ENCODE measurements at places on chromosomes 1 and 21.
A peak's percentile ranks its signal among the peaks of the same experiment; 100 is the strongest.

GRCh38 chr21:15443740-15444117, 286.1 kb upstream of the USP25 start:
- DNase-seq: no peak

DNA sequence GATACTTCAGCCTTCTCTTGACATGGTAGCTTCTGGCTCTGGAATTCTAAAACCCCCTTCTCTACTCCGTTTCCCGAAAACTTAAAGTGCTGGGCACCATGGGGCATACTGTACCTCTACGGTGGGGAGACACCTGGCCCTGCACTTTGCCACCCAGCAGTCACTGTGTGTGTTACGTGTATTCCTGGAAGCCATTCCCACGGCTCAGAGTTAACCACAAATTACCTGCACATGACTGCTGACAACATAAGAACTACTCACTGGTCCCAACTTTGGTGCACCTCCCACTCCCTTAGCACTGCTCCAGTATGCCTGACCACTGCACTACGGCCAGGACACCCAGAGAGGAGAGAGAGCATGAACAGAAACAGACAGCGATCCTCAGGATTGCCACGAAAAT, 29.4 kb upstream of the TMPRSS2 start:
- peak; percentile 15 for DNase-seq

DNA sequence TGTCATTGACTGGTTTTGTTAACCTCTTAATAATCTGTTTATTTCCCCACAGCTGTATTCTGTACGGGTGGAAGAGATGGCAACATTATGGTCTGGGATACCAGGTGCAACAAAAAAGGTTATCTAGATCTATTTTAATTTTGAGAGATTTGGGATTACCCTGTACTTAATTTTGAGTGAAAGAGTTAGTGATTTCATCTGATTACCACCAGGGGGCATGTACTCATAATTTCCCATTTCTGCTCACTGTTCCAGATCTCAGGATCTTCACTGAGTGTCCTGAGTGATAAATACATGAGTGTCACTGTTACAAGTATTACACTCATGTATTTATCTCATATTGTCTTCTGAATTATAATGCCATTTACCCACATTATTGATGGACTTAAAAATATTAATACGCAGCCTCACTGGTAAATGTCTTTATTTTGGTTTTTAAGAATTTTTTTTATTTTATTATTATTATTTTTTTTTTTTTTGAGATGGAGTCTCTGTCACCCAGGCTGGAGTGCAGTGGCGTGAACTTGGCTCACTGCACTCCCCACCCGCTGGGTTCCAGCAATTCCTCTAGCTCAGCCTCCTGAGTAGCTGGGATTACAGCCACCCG, 27.4 kb downstream of the DTL start:
- DNase-seq: peak; percentile 39

- no peak for DNase-seq
Observed at GRCh38 chr1:238232084-238232710, 341.5 kb upstream of the ZP4 start.

DNA sequence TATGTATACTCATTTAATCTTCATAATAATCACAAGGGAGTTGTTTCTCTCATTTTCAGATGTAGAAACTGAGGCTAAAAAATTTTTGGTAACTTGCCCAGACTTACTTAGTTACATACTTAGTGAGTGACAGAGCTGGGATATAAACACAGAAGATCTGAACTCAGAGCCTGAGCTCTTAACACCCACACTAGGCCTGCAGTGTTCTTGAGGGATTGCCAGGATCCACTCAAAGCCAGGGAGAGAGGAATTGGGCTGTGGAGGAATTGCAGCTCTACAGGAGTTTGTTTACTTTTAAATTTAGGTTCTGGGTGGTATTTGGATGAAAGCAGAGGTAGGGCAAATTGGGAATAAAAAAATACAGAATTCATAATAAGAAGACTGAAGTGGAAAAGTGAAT, 515.1 kb upstream of the PLXNA2 start:
- no peak for DNase-seq

GRCh38 chr1:206583707-206584648, 28.3 kb downstream of the EIF2D start:
- DNase-seq: peak; percentile 82

DNA sequence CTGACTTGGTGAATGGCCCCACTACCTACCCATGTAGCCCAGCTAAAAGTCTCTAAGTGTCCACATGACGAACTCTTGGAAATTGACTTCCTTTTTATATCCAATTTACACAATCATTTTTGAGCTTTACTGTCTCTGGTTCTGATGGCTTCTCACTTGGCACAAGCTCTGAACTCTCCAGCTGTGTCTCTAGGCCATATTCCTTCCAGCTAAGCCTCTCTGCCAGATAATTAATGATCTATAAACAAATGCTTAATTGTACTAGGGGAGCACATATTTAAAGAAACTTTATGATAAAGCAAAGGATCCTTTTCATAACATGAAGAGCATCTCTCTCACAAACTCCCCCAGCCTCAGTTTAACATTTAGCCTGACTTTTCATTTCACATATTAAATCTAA, 16.3 kb upstream of the BEND5 start:
- no peak for DNase-seq

GRCh38 chr1:162736633-162737067, 53.9 kb upstream of the HSD17B7 start:
- DNase-seq: no peak

GRCh38 chr1:226322986-226323385, 14.0 kb upstream of the LIN9 start:
- no peak for DNase-seq

- DNase-seq: peak; percentile 48
Observed at GRCh38 chr1:202952818-202953217, 5.3 kb downstream of the ADIPOR1 start.

GRCh38 chr1:19336543-19336942, 24.4 kb downstream of the SLC66A1 start:
- peak; percentile 49 for DNase-seq

GRCh38 chr1:232684371-232685105, 54.6 kb upstream of the SIPA1L2 start:
- peak; percentile 62 for DNase-seq

GRCh38 chr1:54364995-54365394, 41.2 kb downstream of the SSBP3 start:
- DNase-seq: no peak

DNA sequence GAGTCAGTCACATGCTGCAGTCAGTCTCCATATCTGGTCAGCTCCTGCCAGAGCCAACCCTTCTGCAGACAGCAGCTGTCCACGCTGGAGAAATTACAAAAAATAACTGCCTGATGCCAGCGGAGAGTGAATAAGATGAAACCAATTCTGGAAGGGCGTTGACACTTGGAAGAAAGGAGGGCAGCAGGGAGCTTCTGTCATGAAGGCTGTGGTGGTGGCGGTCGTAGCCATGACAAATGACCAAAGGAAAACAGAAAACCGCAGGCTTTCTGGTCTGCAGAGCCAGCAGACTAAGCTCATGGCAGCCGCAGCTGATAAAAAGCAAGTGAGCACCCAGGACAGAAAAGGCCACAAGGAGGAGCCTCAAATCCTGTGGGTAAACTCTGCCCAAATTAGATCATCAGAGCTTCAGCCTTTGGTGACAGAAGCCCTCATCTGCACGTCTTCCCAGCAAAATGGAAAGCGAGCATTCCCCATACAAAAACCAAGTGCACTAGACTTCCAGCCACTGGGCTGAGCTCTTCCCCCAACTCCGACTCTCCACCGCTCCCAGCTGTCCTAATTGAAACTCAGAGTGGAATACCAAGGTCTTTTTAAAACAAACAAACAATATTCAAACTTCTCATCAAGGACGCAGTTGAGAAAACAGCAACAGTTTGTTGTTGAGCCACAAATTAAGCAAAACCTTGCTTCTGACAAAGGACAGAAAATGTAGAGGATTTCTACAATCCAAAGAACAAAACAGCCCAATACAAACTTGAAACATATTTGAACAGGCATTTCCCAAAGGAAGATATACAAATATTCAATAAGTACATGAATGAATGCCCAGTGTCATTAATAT, 28.7 kb downstream of the RSPH1 start:
- peak; percentile 36 for DNase-seq

- DNase-seq: no peak
Observed at GRCh38 chr21:45081636-45082035, 7.3 kb downstream of the ADARB1 start.

- no peak for DNase-seq
Observed at GRCh38 chr1:82830690-82831380, 1030.1 kb downstream of the ADGRL2 start.

DNA sequence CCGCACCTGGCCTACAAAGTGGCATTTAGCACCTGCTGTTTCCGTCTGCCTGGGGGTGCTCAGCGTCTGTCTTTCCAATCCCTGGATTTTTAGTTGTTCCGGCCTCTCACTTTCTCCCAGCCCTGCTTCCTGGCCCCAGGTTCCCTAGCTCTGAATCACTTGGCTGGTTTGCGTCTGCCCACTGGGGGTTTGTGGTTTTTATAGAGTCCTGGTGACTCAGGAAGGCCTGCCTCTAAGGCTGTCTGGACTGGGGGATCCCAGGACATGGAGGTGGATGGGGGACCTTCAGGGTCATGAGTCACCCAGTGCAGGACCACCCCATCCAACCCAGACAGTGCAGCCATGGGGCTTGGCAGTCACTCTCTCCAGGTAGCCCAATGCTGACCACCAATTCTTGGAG, 53.5 kb downstream of the MRPL37 start:
- DNase-seq: peak; percentile 95

GRCh38 chr1:232728507-232729263, 76.5 kb upstream of the MAP10 start:
- DNase-seq: no peak

DNA sequence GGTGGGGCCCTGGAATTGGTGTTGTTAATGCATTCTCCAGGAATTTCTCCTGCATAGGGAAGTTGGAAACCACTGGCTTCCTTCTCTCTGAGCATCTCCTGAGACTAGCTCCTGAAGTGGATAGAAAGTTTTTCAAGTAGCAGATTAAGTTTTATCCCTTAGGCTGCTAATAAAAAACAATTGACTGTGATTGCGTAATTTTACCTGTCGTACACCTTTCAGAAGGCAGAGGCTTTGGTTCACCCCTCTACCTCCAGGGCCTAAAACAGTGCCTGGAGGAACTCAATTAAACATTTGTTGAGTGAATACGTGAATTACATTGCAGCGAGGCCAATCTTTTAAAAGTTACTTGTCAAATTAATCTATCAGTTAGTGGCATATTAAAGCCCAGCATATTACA, 3.4 kb downstream of the ITSN1 start:
- no peak for DNase-seq

GRCh38 chr1:109625176-109625575, 5.5 kb downstream of the AMPD2 start:
- no peak for DNase-seq

DNA sequence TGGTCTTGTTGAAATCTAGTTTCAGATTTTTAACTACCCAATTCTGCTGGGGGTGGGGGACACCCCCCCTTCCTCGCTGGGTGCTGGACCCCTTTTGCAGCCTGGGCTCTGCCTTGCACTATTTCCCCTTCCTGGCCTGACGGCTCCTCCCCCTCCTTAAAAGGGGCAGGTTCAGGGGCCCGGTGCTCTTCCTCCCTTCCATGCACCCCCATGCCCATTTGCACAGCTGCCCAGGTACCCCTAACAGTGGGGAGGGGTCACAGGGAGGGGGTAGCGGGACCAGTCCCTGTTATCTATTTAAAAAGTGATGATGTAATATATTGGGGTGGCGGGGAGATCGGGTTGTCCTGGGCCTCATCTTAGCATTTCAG, 15.3 kb downstream of the ZBTB7B start:
- DNase-seq: no peak

GRCh38 chr1:155206891-155207805, 549 bp downstream of the THBS3 start:
- peak; percentile 92 for DNase-seq

DNA sequence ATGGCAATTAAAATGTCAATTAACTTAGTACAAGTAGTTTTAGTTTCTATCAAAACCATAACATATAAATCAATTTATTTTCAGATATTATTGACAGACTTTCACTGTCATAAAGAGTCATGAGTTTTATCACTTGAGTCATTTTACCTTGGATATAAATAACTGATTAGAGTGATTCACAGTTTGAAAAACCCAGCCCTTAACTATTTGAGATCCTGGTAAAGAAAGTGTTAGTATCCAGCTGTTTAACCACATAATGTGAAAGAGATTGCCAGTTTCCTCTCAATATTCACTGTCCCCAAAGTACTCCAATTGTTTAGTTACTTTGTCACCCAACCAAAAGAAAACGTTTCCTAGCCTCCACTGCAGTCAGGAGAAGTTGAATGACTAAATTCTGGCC, 91.3 kb downstream of the UCHL5 start:
- DNase-seq: no peak

- DNase-seq: no peak
Observed at GRCh38 chr1:199042193-199042592, 403.4 kb downstream of the PTPRC start.

DNA sequence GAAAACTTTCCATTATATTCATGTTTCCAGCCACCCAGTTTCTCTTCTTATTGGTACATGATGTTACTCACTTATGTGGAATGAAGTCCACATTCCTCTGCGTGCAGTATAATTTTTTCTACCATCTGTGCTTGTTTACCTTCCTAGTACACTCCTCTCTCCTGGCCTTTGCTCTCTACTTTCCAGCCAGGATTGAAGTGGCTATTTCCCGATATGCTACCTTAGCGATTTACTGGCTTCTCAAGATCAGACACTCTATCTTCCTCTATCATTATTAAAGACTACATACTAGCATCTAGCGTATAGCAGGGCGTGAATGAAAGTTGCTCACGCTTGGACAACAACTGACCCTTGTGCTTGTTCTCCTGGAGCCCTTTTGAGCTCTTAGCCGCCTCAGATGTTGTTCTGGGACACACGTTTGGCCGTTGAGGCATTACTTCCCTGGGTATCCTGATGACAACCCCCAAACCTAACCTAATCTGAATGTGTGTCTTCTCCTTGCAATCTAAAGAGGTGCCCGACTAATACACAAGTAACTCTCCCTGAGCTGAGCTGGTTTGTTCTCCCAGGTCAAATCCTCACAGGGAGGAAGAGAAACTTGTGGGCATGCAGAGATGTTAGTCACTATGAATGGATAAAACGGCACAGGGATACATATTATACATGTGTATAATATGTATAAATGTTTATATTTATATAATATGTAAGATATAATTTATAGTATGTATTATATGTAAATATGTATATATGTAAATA, 13.4 kb upstream of the MTARC2 start:
- peak; percentile 77 for DNase-seq

- no peak for DNase-seq
Observed at GRCh38 chr21:42252325-42252654, 33.4 kb downstream of the ABCG1 start.

DNA sequence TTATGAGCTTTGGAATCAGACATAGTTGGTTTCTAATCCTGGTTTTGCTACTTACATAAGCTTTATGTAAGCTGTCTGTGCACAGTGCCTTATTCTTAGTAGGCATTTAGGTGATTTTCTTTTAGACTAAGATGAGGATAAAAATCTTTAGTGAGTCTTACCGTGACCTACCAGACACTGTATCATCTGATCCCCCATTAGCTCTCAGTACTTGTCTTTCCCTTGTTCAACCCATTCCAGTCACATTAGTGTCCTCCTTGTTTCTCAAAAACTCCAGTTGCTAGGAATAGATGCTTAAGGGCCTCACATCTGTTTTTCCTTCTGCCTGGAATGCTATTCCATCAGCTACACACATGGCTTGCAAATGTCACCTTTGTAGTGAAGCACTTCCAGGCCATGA, 18.8 kb downstream of the PPP1R12B start:
- DNase-seq: no peak

GRCh38 chr1:14949270-14949835, 204.2 kb upstream of the TMEM51 start:
- DNase-seq: no peak
